PC-9 (cell line): ENCODE measurements at places on chromosomes 3 and 15. TPM values are rescaled to one million over a fixed set of nuclear protein-coding genes. Genes with fewer than 3 reads are reported as not detected.

SKOR1 gene
- 0.13 and 0.40 TPM in 2 replicates for total RNA-seq

TMCO5A gene
- 0.35 TPM in 1 of 2 replicates, not detected in the other for total RNA-seq

DNA sequence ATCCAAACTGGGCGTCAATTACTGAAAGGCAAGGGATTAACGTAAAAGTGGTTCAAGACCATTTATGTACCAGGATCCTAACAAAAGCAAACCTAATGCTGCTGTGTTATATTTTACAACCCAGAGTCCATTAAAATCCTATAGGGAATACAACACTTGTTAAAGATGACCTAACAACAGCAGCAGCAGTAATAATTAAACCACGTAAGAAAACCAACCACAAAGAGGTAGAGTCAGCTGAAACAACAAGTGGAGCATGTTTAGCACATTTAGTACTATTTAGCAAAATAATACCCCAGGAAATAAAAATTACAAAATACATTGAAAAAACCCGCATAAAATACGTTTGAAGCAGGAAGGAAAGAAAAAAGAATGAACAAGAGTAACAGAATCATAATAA is 82.1 kb upstream of the AGBL1 start:
- H3K27ac ChIP-seq = no peak overlapping the region
- H3K4me3 ChIP-seq = no peak overlapping the region
- H3K27me3 ChIP-seq = peaks cover 6% of the 10 kb centered on the region; the same call in 1 of the 2 replicates
- H3K4me1 ChIP-seq = no peaks in the 10 kb centered on the region

DNA sequence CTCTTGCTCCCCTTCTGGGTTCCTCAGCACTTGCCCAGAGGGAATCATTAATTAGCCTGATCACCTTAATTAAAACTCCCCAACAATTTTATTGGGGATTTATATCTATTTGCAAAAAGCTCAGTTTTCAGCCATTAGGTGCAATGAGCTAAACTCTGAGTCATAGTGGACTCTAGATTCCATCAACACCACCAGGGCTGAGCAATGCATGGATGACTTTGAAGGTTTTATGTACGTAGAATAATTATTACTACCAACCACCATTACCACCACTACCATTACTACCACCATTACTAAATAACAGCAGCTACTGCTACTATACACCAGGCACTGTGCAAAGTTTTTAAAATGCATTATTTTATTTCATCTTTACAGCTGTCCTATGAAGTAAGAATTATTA is 81.2 kb downstream of the ZNF621 start:
- H3K4me3 ChIP-seq = no peak overlapping the region
- no peaks in the 10 kb centered on the region for H3K4me1 ChIP-seq
- no peaks in the 10 kb centered on the region for H3K36me3 ChIP-seq
- no peaks in the 10 kb centered on the region for H3K27me3 ChIP-seq
- no peak for DNase-seq
- H3K27ac ChIP-seq = no peak overlapping the region

C2CD4B gene
- total RNA-seq = not detected in 2 replicates
